ENCODE measurements at places on chromosomes 2 and 18. TPM values are rescaled to one million over a fixed set of nuclear protein-coding genes. Genes with fewer than 3 reads are reported as not detected.

NAGK gene
- 35.2 TPM for total RNA-seq

CRYGA gene
- not detected for total RNA-seq

DNA sequence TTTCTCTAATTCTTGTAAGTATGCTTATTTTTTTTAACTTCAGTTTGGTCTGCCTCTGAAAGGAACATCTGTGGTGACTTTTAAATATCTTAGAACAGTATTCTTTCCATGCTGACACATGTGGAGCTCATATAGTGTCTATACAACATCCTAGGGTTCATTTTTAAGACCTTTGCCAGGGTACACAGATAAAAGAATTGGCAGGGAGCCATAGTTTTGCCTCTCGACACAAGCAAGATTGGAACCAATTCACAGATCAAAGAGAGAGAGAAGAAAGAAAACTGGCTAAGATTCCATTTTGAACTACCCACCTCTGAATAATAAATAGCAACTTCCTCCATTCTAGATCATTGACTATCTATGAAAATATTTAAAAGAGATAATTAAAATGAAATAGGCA is 142.7 kb upstream of the ST6GAL2 start:
- no peak for DNase-seq

DNA sequence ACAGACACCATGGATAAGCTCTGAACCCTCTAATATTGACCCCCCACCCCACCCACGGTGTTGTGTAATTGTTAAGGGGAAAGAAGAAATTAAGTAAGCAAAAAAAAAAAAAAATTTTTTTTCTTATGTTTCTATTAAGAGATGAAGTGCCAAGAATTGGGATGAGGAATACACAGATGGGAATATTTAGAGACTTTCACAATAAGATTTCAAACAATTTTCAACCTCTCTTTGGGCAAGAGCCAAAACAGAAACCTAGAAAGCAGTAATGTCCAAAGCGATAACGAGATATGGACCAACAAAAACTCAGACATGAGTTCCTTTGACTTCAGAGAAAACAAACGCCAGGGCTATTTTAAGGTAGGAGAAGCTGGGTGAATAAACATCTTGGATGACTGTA is 14.4 kb downstream of the PIEZO2 start:
- no peak for DNase-seq

GRCh38 chr2:146312899-146313298 is 1531.9 kb upstream of the ACVR2A start:
- DNase-seq, result no peak

- peak; percentile 20 for DNase-seq
Measured at GRCh38 chr2:166197446-166197845, 69.6 kb upstream of the SCN1A start.

DNA sequence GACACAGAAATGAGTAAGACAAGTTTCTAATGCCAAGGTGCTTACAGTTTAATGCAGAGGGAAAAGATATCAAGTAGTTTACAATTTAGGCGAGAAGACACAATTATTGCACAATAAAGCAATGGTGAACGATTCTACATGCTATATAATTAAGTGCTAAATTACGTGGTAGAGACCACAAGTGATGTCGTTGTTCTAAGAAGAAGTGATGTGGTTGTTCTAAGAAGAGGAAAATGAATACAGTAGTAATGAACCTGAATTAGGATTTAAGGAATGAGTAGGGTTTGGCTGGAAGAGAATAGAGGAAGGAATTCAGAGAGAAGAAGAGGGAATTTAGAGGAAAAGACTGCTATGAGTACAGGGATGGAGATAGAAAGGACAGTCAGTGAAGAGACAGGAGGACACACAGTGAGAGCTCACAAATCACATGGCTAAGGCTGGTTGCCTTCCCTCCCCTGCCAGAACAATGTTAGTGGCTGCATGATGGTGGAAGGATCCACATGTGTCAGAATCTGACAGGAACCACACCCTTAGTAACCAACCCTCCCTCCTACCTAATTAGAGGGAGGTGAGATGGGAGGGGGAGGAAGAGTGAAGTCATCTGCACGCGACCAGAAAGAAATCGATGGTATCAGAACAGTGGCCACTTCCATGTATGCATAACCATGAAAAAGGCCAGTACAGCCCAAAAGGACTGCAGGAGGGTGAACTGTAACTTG is 44.7 kb downstream of the M1AP start:
- no peak for DNase-seq

All from HepG2 (cell line).